Activated gamma-delta T cell treated with Interleukin-2 at 50 U/mL for 16 hours (primary cell): ENCODE measurements at places on chromosomes 2 and 18.

GRCh38 chr18:10017043-10017442 lies 103.2 kb downstream of the VAPA start:
- no peak for DNase-seq

DNA sequence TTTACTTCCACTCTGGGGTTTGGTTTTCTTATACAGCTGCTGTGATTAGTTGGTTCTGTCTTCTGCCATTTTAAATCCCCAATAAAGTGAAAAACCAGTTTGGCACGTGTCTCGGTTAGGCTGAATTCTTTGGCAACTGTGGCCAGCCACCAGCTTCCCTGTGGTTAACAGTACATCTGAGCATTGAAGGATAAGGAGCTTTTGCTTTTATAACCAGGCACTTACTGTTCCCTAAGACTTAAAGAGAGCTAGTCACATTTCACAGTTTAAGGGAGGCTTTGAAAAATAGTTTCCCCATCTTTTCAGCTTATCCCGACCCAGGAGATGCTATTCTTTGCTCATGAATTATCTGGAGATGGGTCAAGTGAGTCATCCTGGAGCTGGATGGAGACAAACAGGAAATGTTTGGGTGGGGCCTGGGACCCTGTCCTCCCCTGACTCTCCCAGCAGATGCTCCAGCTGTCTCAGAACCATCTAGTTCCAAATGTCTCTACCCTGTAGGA lies 57.3 kb upstream of the EML6 start:
- no peak for DNase-seq

DNA sequence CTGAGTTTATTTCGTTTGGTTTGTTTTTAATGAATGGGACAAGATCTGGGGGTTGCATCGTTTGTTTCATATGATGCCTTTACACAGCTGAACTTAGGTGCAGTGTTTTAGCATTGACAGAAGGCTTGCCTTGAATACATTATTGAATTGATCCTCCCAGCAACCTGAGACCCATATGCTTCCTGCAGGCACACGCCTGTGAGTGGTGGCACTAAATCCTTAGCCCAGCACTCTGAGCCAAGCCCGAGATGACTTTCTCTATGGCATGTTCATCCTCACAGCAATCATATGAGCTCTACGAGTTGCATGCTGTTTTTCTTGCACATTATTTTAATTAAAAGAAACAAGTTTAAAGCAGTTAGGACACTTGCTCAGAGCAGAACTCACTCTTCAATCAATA lies 47.8 kb upstream of the AGAP1 start:
- DNase-seq, result no peak

- DNase-seq, result no peak
These were observed 194.1 kb downstream of the SMAD7 start for GRCh38 chr18:48756511-48757226.

GRCh38 chr18:47204908-47205522 lies 28.9 kb upstream of the IER3IP1 start:
- DNase-seq, result peak; percentile 27

DNA sequence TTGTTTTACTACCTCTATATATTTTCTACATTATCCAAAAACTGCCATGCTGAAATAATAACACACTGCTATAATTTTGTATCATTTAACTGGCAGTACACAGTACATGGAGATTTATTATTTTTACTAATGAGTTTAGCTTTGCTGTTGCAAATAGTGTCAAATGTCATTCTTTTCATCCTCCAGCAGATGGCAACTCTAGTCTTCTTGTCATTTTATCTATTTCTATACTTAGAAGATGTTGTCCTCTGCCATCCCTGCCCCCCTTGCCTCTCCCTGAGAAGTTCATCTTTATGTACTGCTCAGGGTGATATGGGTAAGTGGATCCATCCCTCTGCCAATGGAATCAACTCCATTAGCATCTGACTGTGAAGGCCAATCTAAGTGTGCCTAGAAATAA lies 21.7 kb upstream of the LRRTM1 start:
- no peak for DNase-seq

DNA sequence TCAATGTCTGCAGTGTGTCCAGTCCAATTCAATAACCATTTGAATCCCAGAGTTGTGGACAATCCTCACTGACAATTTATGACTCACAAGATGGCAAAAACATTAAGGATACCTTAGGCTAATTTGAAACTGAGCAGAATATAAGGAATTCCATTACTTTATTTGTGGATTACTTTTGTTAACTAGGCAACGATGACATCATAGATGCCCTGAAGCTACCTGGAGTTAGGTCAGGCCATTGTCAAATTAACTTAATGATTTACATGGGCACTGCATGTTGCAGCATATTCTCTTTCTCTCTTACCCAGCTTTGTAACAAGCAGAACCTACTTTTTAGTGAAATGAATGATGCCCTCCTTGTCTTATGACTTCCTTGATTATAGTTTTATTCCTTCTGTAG lies 100.0 kb upstream of the CDCA7 start:
- no peak for DNase-seq

GRCh38 chr2:156156580-156156979 lies 175.9 kb downstream of the NR4A2 start:
- DNase-seq, result no peak

DNA sequence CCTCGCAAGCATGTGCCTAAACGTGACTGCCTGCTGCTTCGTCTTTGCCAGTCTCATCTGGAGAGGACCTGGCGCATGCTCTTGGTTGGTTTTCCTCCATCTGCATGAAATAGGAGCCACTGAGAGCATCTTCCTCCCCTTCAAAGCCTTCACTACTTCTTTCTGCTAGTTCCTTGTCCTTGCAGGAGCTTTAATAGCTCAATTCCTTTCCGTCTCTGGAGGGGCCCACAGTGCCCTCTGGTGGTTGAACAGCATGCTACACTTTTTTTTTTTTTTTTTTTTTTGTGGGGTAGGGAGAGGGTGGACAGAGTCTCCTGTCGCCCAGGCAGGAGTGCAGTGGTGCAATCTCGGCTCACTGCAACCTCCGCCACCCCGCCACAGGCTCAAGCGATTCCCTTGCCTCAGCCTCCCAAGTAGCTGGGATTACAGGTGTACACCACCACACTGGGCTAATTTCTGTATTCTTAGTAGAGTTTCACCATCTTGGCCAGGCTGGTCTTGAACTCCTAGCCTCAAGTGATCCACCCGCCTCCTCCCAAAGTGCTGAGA lies 59.6 kb downstream of the SP110 start:
- DNase-seq, result peak; percentile 42

GRCh38 chr18:34562252-34562870 lies 147.7 kb upstream of the DTNA start:
- no peak for DNase-seq

GRCh38 chr18:48292229-48292628 lies 117.0 kb downstream of the ZBTB7C start:
- no peak for DNase-seq

- no peak for DNase-seq
These were observed 4.9 kb upstream of the TMEM200C start for GRCh38 chr18:5900262-5900661.

- no peak for DNase-seq
These were observed 358.6 kb downstream of the DLGAP1 start for GRCh38 chr18:4096486-4096885.

DNA sequence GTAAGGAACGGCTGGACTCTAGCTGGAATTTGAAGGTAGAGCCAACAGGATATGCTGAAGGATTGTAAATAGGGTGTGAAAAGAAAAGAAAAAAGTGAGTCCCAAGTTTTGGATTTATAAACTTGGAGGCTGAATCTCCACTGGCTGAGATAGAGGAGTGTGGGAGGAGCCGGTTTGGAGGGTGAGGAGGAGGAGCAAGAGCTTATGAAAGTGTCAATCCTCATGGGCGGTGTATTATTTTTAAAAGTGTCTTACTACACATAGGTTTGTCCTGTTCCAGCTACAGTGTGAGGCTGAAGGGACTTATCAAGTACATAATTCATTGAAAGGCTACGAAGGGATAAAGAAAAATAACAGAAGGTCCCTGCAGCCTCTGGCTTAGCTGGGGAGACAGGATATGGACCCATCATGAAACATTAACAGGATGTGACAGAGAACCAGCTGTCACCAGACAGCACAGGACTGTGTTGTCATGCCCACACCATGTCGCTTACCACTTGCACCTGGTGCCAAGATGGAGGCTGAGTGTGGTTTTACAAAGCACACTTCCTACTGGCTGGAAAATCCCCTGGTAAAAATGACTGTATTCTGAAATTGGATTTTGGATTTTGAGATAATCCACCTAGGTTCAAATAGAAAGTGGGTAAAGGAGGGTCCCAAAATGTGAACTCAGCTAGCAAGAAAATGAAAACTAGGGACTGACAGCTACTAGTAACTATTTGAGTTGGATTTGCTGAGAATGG lies 2.5 kb upstream of the MREG start:
- peak; percentile 31 for DNase-seq

- no peak for DNase-seq
These were observed 56.5 kb downstream of the MYO5B start for GRCh38 chr18:50138181-50139064.

GRCh38 chr18:34957119-34957863 lies 83.9 kb upstream of the MAPRE2 start:
- no peak for DNase-seq

DNA sequence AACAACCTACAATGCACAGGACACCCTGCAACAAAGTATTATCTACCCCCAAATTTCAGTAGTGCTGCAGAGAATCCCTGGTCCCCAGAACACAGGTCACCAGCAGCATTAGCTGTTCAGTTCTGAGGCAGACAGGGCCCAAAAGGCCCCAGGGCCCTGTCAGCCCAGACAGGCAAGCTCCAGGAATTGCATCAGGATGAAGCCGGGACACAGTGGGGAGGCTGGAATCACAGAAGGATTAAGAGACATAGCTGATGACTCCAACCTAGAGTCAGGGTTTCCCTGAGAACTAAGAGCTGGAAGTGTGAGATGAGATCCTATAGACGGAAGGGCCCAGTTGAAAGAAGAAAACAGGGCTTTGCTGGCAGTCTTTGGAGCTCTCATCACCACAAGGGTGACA lies 148.1 kb downstream of the GALNT14 start:
- DNase-seq, result no peak

- DNase-seq, result no peak
These were observed 176.0 kb upstream of the NDUFV2 start for GRCh38 chr18:8926464-8926863.

GRCh38 chr2:236350426-236350825 lies 86.2 kb upstream of the ASB18 start:
- no peak for DNase-seq

DNA sequence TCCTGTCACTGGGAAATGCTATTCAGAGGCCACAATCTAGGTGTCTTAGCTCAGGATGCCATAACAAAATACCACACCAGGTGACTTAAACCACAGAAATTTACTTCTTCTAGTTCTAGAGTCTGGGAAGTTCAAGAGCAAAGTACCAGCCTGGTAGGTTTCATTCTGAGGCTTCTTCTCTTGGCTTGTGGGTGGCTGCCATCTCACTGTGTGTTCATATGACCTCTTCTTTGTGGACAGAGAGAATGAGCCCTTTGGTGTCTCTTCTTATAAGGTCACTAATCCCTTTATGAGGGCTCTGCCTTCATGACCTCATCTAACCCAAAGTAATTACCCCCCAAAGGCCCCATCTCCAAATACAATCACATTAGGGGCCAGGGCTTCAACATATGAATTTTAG lies 57.3 kb downstream of the RHOB start:
- no peak for DNase-seq

DNA sequence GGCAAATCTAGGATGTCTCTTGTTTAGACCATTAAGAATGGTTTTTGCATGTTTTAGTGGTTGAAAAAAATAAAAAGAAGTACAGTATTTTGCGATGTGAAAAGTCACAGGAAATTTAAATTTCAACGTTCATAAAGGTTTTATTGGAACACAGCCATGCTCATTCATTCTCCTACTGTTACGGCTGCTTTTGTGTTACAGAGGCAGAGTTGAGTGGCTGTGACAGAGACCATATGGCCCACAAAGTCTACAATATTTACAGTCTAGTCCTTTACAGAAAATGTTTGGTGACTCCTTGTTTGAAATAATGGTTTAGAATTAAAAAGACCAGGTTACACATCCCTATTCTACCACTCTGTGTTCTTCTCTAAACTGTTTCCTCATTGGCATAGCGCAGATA lies 48.1 kb downstream of the MYOM1 start:
- no peak for DNase-seq

- DNase-seq, result no peak
These were observed 117.6 kb downstream of the INHBB start for GRCh38 chr2:120463527-120463926.

DNA sequence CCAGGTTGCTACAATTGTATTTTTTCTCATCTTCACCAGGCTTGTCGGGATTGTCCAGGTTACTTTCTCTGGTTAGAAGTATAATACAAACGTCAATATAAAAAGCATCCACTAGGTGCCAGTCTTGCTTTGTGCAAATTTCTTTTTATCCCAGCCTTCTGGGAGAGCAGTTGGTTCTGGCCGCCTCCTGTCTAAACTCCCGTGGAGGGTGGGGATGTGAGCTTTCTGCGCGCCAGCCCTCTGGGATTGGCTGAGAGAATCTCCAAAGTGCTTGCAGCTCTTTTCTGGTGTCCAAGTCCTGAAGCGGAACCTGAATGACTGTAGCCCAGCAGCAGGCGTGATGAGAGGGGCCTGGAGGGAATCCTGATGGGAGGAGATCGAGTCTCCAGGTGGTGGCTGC lies 22.4 kb upstream of the TOGARAM2 start:
- DNase-seq, result peak; percentile 32

- DNase-seq, result no peak
These were observed 737.8 kb upstream of the HS6ST1 start for GRCh38 chr2:129056309-129056958.

DNA sequence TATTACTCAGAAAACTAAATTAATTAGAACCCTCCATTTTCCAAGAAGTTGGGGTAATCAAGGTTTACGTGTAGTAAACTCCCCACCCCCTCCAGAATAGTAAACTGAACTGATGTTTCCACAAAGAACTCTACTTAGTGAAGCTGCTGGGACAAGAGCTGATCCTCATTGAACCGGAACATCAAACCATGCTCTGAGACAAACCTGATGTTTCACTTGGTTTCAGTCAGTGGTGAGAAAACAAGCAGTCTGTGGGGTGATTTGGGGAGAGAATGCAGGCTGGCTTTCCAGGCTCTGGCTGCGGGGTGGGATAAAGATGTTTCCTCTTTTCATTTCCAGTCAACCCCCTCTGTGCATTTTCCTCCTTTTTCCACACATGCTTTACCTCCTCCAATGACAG lies 38.2 kb downstream of the CELF4 start:
- DNase-seq, result no peak

- DNase-seq, result no peak
These were observed 17.1 kb upstream of the ATOH8 start for GRCh38 chr2:85736456-85737355.

- no peak for DNase-seq
These were observed 27.5 kb upstream of the SUCLG1 start for GRCh38 chr2:84486441-84487115.

GRCh38 chr2:176789751-176790150 lies 422.8 kb upstream of the HNRNPA3 start:
- no peak for DNase-seq

- peak; percentile 97 for DNase-seq
These were observed at the start of the genes APLF and FBXO48 for GRCh38 chr2:68467077-68467960. APLF (plus strand) TSS chr2:68467585; CDS start chr2:68467732, 147 bp downstream. FBXO48 (minus strand) TSS chr2:68467294; CDS start chr2:68465145, 2,149 bp downstream.

DNA sequence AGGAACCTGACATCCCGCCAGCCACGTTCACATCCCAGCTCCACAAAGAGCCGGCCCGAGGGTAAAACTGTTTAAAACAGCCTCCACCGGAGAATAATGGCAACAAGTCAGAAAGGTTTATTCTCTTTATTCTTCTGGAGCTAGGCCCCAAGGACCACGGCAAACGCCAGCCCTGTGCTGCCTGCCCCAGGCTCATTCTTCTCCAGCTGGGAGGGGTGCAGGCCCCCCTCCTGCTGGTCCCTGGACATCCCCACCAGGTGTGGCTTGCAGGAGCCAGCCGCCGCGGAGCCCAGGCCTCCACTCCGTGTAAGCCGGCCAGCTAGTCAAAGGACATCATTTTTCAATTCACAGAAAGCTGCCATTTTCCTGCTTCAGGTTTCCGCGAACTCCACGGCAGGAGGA lies 65.8 kb upstream of the SALL3 start:
- no peak for DNase-seq
